ENCODE measurements at places on chromosomes 4 and X.

- DNase-seq, result no peak
Measured at GRCh38 chr4:2352171-2352570, 66.3 kb downstream of the ZFYVE28 start.

DNA sequence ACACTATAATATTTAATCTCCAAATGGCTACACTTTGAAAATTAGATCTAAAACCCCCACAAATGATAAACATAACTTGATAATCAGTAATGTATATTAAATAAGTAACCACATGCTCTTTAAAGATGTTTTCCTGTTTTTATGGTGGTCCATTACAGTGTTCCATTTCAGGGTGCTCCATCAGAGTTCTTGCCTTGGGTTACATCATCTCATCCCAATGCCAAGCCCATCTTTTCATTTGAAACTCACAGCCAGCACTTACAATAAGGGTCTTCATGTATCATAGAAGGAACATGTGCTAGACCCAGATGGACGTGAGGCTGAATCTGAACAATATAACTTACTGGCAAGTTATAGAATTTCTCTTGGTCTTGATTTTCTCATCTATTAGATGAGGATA is 10.5 kb upstream of the PAQR3 start:
- no peak for DNase-seq

GRCh38 chr4:150234246-150234645 is 156.0 kb downstream of the DCLK2 start:
- no peak for DNase-seq

GRCh38 chr4:113673450-113673849 is 88.1 kb downstream of the CAMK2D start:
- no peak for DNase-seq

DNA sequence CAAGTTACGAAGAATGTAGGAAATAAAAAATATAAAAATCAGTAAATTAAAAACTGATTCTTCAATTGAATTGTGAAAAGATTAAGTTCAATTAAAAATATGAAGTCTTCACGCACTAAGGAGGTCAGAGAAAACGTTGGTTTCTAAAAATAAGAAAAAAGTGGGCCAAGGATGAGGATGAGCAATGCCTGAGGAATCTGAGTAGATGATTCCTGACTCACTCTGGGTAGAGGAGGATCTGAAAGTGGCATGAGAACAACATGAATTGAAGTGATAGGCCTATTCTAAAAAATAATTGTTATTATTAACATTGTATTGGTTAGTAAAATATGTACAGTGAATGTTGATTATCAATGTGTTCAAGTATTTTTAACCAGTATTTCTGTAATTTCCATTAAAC is 444.2 kb downstream of the GRIA2 start:
- no peak for DNase-seq

- DNase-seq, result no peak
Measured at GRCh38 chrX:44400588-44400987, 57.1 kb upstream of the EFHC2 start.

GRCh38 chr4:73583666-73584065 is 36.6 kb downstream of the RASSF6 start:
- DNase-seq, result no peak

DNA sequence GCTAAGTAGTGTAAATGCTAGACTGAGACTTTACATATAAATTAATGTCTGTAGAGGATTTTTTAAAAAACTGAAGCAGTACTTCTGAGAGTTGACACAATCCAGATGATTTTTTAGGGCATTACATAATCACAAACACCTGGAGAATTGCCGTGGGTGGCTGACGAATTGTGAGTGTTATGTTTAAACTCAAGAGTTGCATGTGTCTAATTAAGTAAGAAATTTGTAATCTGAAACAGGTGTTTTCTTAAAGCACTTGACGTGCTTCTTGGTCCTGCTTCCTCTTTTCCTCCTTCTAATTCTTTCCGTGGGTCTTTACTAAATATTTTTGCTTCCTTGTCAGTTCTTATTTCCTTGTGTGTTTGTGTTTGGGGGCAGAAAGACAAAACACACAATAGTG is 27.8 kb downstream of the PIR start:
- DNase-seq, result no peak

DNA sequence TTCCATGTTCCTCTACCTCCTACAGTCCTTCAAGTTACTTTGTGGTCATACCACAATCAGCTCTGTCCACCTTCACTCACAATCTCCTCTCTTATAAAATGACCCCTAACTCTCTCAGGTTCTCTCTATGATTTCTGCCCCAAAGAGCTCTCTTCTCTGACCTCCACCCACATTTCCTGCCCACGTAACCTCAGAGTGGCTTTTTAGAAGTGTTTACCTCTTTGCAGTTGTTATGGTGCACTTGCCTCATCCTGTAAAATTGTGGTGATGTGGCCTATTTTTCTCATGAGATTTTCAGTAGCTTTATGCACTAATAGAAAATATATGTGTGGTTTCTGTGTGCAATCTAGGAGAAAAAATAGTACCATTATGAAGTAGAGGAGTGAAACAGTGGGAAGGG is 215.8 kb downstream of the PACRGL start:
- no peak for DNase-seq

DNA sequence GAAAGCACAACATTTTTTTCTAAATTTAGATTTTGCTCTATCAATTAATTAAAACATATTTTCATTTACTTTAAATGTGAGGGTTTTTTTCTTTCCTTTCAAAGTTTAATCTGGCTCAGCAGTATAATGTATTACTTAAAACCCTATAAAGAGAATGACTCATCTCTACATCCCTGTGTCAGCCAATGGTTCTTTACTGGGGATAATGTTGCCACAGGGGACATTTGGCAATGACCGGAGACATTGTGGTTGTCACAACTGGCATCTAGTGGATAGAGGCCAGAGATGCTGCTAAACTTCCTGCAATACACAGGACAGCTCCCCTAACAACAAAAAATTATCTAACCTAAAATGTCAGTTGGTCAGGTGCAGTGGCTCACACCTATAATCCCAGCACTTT is 53.8 kb downstream of the SYNPO2 start:
- DNase-seq, result no peak

GRCh38 chrX:81708487-81708886 is 506.6 kb downstream of the SH3BGRL start:
- no peak for DNase-seq

- DNase-seq, result no peak
Measured at GRCh38 chr4:48400416-48400815, 59.1 kb downstream of the SLAIN2 start.

DNA sequence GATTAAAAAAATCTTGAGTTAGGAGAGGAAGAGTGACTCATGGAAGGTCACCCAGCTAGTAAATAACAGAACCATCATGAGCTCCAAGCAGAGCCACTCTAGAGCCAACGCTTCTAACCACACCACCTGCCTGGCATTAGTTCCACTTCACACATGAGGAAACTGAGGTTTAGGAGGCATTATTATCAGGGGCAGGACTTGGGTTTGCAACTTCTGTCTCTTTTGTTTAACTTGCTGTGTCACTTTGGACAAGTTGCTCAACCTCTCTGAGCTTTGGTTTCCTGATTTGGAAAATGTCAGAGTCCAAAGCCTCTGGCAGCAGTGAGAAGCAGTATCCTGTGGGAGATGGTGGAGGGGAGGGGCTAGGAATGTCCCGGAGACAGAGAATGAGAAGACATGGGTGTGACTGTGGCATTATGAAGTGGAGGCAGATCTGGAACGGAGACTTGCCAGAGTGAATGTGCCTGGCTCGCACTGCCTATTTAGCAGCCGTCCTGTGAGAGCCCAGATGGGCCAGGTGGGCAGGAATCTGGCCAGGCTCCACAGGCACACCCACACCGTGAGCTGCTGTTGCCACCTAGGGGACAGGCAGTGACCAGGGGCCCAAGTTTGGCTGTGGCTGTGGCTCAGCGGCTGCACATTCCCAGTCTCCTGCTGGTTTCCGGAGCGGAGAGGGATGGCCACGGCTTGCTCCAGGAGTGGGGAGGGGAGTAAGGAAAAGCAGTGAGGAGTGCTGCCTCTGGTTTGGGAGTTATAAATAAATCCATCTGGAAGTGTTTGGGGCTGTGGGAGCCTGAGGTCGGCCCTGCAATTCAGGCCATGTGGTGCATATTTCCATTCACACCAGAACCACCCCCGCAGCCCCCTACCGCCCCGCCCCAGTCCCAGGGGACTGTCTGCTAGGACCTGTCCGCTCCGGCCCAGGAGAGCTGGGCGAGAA is 93.4 kb downstream of the NHSL2 start:
- no peak for DNase-seq

DNA sequence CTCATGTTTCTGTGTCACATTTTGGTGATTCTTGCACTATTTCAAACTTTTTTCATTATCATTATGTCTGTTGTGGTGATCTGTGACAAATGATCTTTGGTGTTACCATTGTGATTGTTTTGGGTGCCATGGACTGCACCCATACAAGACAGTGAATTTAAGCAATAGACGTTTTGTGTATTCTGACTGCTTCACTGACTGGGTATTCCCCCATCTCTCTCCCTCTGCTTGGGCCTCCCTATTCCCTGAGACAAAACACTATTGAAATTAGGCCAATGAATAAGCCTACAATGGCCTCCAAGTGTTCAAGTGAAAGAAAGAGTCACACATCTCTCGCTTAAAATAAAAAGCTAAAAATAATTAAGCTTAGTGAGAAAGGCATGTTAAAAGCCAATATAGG is 60.2 kb downstream of the BANK1 start:
- no peak for DNase-seq

DNA sequence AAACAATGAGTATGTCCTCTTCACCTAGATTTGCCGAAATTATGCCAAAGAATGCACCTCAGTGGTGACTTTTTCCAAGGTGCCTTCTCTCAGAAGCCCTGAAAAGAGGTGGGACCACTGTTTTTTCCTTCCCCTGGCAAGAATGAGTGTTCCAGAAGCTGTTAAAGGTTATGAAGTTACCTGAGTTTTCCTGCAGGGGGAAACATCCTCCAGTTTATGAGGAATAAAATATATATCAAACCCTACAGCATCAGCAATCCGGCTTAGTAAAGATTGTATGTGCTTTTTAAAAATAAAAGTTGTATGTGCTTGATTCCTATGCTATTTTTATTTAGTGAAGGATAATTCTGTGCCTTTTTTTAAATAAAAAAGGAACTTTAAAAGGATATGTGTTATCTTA is 73.3 kb downstream of the RBM46 start:
- DNase-seq, result no peak

DNA sequence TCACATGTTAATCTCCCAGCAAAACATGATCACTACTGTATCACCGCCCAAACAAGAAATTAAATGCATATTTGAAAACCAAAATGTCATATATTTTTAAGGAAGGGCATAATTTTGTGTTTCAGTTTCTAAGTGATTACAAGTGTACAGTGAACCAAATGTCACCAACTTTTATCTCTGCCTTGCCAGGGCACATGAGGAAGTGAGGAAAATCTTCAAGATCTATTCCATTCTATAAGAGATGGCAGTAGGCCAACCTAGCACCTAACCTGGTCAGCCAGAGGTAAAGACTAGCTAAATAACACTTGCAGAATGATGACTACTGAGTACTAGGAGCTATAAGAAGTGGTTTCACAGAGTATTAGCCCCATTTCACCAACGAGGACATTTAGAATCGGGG is 107.2 kb downstream of the ATP11C start:
- DNase-seq, result no peak

DNA sequence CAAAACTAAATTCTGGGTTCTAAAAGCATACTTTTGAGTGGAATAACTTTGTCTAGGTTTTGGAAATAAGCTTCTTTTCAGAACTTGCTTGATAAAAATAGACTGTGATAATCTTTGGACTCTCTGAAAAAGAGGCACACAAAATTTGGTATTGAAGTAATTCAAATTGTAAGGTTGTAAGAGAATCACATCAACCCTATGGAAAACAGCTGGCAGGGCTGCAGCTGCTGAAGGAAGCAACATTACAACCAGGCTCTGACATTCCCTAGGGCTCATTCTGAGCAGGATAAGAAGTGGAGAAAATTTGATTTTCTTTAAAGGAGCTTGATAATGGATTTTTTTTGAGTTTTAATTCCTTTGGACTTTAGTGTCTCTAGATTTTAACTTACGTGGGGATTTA is 147.6 kb downstream of the FSTL5 start:
- no peak for DNase-seq

- no peak for DNase-seq
Measured at GRCh38 chrX:17359500-17359899, 15.5 kb upstream of the NHS start.

DNA sequence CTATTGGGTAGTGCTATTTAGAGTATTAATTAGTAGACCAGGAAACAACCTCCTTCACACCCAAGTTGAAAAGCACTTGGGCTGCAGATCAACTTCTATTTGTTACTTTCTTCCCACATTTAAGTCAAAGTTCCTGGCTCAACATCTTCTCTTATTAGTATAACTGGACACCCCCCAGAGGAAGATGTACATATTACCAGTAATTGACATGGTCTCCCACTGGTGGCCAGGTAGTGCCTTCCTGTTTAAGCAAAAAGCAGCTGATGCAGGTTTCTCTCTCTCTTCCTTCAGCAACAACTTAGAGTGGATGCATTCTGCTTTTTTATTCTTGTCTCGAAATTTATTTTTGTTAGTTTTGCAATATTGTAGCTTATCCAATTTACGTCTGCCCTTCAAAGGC is 438.1 kb downstream of the GBA3 start:
- DNase-seq, result no peak

DNA sequence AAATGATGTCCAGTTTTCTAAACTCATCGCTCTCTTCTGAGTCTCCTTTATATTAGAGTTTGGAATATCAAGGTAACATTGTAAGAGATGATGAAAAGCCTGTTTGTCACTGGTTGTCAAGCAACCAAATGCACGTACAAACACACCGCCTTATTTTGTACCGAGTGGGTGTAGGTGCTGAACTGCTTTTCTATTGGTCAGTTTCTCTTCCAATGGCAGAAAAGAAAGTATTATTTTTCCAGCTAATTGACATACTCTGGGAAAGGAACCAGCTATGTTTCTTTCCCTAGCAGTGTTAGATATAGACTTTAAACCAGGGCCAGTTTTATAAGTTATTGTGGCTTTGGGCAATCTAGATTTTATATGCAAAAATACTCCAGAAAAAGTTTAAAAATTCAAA is 6.6 kb upstream of the PPM1K start:
- no peak for DNase-seq

DNA sequence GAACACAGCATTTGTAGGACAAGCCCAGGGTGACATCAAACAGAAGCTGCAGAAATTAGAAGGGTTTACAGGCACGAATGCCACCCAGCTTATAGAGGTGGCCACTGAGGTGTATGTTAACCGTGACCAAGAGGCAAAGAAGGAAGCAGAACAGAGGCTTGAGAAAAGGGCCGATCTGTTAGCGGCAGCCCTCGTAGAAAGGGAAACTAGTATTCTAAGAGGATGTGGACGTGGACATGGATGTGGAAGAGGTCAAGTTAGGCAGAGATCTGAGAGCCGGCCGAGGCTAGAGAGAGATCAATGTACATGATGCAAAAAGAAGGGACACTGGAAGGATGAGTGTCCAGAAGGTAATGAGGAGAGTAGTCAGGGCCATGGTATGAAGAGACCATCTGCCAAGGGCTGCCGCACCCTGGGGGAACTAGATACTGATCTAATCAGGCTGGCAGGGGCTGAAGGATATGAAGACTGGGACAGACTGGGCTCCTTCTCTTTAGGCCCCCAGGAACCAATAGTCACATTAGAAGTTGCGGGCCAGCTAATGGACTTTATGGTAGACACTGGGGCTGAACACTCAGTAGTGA is 27.5 kb downstream of the LIAS start:
- DNase-seq, result no peak
